ENCODE measurements at places on chromosomes 3 and 15.

GRCh38 chr3:171283183-171283847 lies 176.9 kb downstream of the TNIK start:
- no peak for DNase-seq

- DNase-seq = no peak
Observed at GRCh38 chr3:35486295-35486694, 153.0 kb upstream of the ARPP21 start.

DNA sequence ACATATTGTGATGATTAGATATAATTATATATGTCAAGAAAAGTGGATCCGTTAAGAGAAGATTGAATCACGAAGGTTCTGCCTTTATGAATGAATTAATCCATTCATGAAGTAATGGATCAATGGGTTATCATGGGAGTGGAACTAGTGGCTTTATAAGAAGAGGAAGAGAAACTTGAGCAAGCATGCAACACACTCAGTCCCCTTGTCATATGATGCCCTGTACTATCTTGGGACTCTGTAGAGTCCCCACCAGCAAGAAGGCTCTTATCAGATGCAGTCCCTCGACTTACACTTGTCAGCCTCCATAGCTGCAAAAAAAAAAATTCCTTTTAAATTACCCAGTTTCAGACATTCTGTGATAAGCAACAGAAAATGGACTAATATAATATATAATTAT lies 301.9 kb downstream of the RAP2B start:
- no peak for DNase-seq

GRCh38 chr3:98039322-98040024 lies 4.4 kb upstream of the GABRR3 start:
- DNase-seq = peak; percentile 64

GRCh38 chr3:184733181-184733580 lies 21.3 kb upstream of the MAGEF1 start:
- DNase-seq = no peak

GRCh38 chr15:41279535-41280283 lies 48.6 kb downstream of the CHP1 start:
- DNase-seq = no peak

GRCh38 chr3:99716463-99716995 lies 78.1 kb downstream of the COL8A1 start:
- DNase-seq = no peak

DNA sequence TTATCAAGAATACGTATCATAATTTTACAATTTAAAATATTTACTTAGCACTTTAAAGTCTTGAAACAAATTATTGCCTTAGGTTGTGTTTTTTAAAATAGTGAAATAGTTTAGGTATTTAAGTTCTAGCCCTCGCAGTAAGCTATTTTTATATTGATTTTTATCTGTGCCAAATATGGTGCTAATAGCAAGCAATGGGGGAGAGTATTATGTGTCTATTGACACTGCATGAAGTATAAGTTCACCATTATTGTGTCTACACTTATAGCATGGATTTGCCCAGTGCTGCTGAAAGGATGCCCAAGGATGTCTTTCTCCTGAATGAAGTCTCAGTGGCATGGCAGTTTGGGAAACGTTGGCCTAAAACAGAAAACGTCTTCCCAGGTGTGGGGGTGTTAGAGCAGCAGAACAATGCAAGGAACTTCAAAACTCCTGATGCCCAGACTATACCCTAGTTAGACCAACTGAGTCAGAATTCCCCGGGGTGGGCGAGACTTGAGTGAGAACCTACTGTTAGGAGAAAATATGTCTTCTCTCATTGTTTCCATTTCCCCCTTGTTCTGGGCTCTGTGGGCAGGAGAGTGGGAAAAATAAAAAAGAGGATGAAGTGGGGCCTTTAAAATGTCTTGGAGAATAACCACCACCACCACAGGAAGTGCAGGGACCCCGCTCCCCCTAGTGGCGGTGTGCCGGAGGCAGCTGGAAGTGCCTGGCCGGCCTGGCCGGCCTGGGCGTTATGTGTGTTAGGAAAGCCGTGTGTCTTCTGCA lies 104.2 kb upstream of the SLC7A14 start:
- DNase-seq = peak; percentile 16

- no peak for DNase-seq
Observed at GRCh38 chr3:183845090-183845489, 19.7 kb upstream of the MAP6D1 start.

GRCh38 chr3:152050903-152051302 lies 177.5 kb downstream of the SUCNR1 start:
- no peak for DNase-seq

DNA sequence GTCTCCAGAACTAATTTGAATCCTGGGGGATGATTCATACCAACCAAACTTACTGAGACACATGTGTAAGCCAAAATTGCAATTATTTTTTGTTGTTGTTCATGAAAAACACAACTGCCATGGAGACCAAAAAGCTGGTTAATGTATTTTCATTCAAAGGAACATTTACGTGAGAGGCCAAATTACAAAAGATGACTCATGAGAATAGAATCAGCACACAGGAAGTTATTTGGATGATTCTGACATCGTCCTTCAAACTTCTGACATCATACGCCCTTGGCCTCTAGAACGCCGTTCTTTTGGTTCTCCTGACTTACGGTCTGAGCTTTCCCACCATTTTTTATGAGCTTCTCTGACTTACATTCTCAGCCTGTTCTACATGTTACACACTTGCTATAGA lies 3.0 kb upstream of the ZNF280D start:
- no peak for DNase-seq

DNA sequence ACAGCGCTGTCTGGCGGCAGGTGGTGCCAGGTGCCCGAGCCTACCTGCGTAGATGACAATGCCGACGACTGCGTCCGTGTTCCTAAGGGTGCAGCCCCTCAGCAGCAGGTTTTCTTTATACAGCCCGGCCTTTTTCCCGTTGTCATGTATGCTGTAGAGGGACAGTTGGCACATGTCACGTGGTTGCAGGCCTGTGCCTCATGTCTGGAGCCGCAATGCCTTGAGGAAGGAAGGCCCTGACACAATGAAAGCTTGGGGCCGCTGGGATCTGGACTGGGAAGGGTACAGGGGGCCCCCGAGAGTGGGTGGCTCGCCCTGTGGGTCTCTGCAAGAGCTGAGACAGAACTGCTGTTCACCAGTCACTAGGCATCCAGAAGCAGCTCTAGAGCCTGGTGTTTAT lies 136.0 kb downstream of the ATP10A start:
- no peak for DNase-seq

DNA sequence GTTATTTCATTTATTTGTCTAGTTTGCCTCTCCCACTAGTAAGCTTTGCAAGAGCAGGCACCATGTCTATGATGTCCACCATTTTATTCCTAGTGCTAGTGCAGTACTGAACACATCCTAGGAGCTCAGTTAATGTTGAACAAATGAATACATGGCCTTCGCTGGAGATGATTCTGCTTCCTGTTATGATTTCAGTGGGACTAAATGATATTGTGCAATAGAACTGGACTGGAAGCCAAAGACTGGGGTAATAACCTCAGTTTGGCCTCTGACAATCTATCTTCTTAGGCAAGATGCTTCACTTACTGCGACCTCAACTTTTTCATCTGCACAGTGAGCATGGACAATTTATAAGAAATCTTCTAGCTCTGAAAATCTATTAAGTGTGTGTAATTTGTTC lies 191.3 kb downstream of the ADAMTSL3 start:
- no peak for DNase-seq

- no peak for DNase-seq
Observed at GRCh38 chr3:179871782-179872181, 165.0 kb downstream of the PEX5L start.

DNA sequence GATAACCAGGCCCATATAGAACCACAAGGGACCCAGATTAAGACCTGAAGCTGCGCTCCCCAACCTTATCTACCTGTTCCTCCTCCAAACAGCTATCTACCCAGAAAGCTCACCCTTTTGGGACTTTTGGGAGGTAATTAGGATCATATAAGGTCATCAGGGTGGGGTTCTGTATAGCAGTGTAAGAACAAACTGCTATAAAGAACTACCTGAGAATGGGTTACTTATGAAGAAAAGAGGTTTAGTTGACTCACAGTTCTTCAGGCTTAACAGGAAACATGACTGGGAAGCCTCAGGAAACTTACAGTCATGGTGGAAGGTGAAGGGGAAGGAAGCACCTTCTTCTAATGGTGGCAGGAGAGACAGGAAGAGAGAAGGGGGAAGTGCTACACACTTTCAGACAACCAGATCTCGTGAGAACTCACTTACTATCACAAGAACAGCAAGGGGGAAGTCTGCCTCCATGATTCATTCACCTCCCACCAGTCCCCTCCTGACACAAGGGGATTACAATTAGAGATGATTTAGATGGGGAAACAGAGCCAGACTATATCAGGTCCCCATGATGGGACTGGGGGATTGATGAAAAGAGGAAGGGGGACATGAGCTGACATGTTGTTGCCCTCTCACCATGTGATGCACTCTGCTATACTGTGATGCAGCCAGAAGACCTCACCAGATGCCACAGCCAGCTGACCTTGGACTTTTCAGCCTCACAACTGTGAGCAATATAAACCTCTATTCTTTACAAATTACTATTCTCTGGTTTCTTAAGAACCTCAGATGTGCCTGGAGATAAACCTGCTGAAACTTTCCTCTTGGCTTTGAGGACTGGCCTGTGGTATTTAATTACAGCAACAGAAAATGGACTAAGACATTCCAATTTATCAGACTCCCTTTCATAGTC lies 15.3 kb upstream of the FMN1 start:
- DNase-seq = no peak
